IPS-NIHi11 (cell line): ENCODE measurements at places on chromosomes 12 and 14.
A peak's percentile ranks its signal among the peaks of the same experiment; 100 is the strongest.

GRCh38 chr14:103745424-103745823, 29.8 kb downstream of the ZFYVE21 start:
- DNase-seq, result no peak

DNA sequence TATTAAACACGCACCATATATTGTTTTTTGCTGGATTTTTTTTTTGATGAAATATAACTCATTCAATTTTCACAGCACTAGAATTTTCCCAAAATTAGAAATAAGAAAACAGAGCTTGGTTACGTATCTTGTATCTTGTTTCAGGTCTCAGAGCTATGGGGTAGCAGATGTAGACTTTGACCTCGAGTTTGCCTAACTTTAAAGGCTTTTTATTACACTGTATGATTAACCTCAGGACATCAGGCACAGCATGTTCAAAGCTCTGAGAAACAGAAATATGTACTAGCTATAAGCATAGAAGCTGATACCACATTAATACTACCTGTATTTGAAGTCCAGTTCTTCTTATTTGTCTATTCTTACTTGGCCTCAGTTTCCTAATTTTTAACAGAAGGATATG, 171.9 kb upstream of the KITLG start:
- DNase-seq, result no peak

DNA sequence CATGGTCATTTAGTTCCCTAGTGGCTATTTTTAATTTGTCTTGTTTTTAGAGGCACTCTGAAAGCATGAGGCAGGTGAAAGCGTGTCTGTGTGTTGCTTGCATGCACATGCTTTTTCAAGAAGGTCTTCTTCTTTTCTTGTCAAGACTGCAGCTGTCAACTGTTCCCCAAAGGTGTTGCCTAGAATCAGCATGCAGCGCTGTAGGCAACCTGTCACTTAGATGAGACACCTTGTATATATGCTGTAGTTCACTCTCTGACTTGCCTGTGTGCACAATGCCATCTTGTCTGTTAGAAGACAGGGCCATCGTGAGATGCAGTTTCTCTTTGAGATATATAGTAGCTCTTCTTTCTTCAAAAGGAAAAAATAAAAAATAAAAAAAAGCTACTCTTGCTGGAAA, 885.7 kb downstream of the DIO2 start:
- no peak for DNase-seq

GRCh38 chr12:57895389-57896114, 45.8 kb upstream of the ATP23 start:
- no peak for DNase-seq

GRCh38 chr14:52700701-52701172, 5.4 kb upstream of the ERO1A start:
- no peak for DNase-seq

DNA sequence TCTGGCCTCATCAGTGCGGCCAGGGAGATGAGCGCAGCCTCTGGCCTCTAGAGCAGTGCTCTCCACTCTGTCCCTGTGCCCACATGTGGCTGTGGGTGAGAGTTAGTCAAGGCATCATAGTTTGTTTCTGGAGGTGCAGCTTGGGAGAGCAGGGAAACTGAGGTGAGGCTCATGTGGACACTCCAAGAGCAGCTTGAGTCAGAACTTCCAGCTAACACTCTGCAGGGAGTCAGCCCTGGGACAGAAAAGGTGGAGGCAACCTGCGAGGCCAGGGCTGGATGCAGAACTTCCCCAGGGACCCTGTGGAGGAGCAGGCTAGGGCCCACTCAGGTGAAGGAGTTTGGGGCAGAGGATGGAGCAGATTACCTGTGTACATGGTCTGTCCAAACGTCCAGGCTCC, 10.8 kb downstream of the ISCA2 start:
- DNase-seq, result no peak

DNA sequence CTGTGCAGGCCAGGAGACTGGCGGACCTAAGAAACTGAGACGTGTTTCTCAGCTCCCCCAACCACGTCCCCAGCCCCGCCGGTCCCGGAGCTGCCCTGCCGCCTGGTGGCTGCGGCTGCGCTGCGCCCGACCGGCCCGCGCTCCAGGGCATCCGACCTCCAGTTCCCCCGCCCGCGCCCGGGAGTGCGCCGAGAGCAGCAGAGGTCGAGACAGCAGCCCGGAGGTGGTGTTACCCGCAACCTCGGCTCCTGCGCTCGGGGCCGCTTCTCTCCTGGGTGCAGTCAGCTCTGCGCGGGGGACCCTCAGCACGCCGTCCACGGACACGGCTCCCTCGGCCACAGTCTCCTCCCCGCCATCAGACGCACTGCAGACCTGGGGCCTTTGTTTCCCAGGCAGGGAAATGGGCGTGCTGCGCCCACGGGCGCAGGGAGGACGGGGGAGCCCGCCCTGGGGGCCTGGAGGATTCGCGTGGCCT, 21.6 kb upstream of the GPR132 start:
- peak; percentile 92 for DNase-seq

GRCh38 chr12:1885599-1886245, 32.7 kb downstream of the CACNA2D4 start:
- DNase-seq, result no peak

- DNase-seq, result no peak
Observed at GRCh38 chr12:51589060-51589459, 2.0 kb upstream of the SCN8A start.

DNA sequence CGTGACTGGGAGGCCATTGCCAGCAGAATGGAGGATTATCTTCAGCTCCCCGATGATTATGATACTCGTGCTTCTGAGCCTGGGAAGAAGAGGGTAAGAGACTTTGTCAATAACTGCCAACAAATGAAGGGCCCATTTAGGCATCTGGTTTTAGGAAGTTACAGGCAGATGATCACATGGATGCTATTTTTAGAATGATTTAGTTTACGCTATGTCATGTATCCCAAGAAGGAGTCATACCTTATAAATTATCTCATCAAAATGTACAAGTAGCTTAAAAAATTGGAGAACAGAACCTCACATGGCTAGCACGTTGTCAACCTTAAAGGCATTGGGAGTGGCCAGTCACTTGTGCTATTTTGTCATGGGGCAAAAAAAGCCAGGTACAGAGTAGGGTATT, 46.7 kb downstream of the PROX2 start:
- DNase-seq, result no peak

- no peak for DNase-seq
Observed at GRCh38 chr12:71942703-71943102, 4.1 kb downstream of the TPH2 start.

DNA sequence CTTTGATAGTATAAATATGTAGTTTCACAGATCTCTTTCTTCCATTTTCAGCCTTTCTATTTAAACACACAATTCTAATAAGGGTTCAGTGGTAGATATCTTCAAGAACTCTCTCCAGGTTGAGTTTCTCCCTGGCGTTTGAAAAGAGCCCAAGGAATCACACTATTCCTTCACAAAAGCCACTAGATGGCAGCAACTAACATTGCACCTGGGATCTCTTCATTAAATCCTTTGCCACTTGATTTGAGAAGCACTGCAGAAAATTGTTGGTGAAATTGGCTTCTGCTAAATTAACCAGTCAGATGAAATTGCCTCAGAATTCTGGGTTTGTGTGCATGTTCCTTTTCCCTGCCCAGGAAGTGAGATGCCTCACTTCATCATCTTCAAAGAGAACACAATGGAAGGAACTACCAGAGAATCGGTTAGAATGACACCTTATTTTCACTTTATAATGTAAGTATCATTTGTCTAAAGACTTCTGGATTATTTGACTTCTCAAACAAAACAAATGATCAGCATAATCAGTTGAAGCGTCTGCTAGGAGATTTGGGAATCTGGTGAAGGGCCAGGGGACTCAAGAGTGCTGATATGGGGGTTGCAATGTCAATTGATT, 6.8 kb downstream of the CCDC198 start:
- DNase-seq, result peak; percentile 60

DNA sequence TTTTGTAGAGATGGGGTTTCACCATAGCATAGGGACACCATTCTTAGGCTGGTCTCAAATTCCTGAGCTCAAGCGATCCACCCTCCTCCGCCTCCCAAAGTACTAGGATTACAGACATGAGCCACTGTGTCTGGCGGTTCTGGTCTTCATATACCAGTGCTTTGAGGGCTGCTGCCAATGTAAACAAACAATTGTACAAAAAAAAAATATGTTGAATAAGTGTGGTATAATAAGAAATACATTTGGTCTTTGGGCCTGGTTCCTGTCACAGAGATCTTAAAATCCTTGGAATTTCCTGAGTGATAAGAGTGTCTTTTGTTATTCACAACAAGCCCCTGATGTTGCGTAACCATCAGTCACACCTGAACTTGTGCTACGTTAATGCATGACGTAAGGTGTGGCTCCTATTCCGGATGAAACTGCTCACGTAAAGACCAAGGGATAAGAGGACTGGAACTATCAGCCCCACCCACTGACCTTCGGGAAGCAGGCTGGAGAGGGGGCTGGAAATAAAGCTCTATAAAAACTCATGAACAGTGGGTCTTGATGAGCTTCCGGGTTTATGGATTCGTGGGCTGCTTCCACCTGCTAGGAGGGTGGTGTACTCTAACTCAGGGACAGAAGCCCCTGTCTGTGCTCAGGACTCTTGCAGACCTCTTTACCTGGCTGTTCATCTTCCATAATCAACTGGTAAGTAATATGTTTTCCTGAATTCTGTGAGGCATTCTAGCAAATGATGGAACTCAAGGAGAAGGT, 16.5 kb upstream of the RIMKLB start:
- peak; percentile 38 for DNase-seq

DNA sequence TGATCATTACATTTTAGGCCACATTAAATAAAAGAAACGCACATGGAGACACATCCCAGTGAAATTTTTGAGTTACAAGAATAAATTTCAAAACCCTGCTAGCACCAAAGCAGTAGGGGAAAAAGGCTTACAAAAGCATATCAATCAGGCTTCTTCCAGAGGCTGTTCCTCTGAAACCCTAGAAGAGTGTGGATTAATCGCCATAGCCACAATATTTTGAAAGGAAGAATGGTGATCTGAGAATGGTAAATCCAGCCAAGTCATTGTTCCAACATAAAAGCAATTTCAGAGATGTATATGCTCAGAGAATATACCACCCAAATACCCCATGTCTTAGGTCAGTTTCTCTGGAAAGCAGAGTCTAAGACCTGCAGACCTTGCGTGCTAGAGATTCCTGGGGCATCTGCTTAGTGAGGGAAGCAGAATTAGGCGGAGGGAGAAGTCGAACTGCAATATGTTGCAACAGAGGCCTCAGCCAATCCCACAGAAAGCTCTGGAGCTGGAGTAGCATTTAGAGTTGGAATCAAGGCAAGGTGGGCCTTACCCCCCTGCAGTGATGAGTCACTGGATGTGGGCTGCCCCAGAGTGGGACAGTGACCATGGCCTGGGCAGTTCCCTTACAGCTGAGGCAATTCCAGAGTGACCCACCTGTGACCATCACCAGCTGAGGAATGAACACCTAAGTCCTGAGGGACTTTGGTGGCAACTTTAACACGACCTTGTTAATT, 125.2 kb downstream of the NTF3 start:
- DNase-seq, result no peak

- DNase-seq, result no peak
Observed at GRCh38 chr12:11753150-11753499, 103.7 kb downstream of the ETV6 start.

GRCh38 chr12:80441921-80442320, 2.1 kb upstream of the PTPRQ start:
- DNase-seq, result no peak

- DNase-seq, result no peak
Observed at GRCh38 chr14:27236601-27237000, 638.8 kb upstream of the NOVA1 start.

DNA sequence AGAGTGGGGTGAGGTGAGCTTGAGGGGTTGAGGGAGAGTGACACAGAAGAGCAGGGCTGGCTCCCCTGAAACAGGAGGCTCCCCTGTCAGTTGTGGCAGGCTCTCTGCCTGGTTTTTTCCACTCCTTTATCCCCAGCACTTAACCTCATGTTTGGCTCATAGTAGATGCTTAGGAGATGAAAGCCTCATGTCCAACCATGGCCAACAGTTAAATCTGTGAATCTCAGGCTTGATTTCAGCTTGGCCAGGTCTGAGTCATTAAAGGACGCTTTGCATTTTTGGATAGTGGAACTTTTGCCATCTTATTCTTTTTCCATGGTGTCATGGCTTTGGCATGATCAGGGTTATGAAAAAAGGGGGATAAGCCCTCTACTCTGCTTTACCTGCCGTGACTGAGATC, 117.2 kb downstream of the CACNA1C start:
- DNase-seq, result no peak

DNA sequence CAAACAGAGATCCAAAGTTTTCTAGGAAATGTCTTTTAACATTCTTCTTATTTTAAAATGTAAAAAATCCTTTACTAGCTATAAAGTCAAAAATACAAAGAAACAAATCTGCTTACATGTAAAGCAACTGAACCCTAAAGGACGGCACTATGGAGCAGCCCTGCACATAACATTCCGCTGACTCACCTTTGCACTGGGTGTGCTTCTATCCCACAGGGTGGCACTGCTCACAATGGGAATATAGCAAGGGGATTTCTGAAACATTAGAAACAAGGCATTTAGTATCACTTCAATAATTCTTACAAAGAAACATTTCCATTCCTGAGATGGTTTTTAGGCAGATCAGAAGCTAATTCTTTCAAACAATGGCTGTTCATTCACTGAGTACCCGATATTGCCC, 94.3 kb downstream of the C12orf42 start:
- peak; percentile 33 for DNase-seq

- no peak for DNase-seq
Observed at GRCh38 chr14:72754949-72755348, 139.0 kb downstream of the DPF3 start.

GRCh38 chr14:70828188-70828587, 18.9 kb upstream of the MAP3K9 start:
- no peak for DNase-seq

GRCh38 chr12:96070670-96071279, 35.4 kb upstream of the LTA4H start:
- DNase-seq, result peak; percentile 47

- DNase-seq, result no peak
Observed at GRCh38 chr12:89244536-89244935, 107.8 kb downstream of the DUSP6 start.

DNA sequence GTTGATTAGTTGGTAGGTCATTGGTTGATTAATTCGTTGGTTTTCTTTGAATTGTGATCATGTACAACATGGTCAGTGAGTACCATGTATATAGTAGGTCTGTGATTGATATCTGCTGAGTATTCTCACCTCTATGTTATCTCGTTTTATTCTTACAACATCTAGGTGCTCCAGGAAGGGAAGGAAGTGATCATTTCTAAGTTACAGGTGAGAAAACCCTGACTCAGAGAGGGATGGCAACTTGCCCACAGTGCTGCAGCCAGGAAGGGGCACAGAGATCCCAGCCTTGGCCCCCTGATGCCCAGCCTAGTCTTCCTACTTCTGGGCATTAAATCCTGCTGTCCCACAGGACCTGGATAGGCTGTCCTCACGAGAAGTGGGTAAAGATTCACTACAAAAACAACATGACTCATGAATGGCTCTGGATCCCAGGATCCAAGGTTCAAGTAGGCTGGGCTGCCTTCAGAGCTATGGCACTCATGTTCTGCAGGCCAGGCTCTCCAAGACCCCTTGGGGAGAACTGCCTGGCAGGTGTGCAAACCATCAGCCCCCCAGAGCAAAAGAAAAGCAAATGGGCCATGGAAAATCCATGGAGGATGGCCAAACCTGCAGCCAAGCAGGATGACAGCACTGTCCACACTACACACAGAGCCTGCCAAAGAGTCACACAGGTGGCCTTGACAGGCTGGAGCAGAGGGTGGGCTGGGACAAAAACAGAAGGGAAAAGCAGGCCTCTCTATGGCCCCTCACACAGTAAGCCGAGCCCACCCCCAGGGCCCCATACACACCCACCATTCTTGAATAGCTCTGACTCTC, 146.2 kb downstream of the BCL11B start:
- DNase-seq, result no peak

- no peak for DNase-seq
Observed at GRCh38 chr12:47891356-47891755, 13.4 kb downstream of the VDR start.

- DNase-seq, result peak; percentile 27
Observed at GRCh38 chr12:63149909-63150712, 890 bp downstream of the AVPR1A start.
